ENCODE measurements at places on chromosomes 5 and 9.

DNA sequence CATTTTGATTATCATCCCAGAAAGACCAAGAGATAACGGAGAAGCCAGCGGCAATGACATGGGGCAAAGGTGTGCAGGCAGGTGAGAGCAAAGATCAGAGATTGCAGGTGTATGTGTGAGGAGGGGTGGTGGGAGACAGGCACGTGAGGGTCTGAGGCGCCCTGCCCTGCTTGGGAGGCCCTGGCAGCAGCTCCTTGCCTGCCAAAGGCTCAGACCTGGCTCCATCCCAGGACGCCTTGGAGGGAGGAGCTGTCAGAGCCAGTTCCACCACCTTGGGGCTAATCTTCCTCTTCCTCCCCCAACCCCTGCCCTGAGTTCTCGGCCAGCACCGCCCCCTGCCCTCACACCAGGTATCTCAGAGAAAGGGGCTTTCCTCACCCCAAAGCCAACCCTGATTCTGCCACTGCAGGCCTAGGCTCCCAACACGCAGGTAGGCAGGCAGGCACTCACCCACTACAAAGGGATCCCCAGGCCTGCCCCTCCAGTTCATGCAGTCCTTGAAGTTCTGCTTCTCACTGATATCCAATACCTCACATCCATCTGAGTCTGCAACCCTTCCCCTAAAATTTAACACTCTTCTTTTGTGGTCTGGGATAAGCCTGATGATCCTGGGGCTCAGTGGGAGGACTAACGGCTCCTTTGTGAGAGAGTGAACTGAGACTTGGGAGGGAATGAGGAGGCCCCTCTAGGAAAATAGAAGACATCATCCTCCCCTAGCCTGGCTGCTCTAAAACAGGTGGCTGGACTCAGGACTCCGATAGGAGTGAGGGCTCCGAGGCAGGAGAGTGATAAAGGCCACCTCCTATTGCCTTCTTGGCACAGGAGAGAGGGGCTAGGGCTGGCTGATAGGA, 1.8 kb downstream of the AQP3 start:
- no peak for DNase-seq

DNA sequence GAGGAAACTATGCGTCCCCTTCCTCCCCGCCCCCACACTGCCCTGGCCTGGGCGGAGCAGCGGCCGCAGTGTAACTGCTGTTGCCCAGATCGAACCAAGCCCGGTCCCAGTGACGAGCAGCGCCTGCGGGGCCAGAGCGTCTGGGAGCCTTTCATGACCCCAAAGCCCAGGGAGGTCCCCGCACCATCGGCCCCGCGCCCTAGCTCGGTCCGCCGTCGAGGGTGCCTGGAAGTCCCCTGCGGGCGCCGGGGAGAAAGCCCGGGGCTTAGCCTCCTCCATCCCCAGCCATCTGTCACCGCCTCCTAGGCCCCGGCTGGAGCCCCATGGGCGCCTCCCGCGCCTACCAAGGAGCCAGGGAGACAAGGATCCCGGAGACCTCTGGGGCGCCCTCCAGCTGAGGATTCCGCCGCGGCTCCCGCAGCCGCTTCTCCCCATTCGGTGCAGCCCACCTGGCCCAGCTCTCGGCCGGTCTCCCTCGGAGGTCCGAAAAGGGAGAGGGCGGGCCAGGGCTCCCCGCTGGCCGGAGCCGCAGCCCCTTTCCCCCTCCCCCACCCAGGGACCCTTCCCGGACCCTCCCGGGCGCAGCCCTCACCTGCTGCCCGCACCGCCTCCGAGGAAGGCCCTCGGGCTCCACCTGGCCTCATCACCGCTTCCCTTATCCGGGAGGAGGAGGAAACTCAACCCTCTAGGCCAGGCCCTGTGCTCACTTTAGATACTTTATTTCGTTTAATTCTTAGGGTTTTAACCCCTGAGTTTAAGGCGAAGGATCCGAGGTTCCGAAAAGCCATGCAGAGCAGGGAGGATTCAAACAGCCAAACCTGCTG, 45.6 kb downstream of the APTX start:
- no peak for DNase-seq

GRCh38 chr9:78311886-78312524, 15.1 kb downstream of the PSAT1 start:
- DNase-seq, result no peak

- DNase-seq, result no peak
These were observed 3.4 kb downstream of the DPH7 start for GRCh38 chr9:137575364-137575715.

DNA sequence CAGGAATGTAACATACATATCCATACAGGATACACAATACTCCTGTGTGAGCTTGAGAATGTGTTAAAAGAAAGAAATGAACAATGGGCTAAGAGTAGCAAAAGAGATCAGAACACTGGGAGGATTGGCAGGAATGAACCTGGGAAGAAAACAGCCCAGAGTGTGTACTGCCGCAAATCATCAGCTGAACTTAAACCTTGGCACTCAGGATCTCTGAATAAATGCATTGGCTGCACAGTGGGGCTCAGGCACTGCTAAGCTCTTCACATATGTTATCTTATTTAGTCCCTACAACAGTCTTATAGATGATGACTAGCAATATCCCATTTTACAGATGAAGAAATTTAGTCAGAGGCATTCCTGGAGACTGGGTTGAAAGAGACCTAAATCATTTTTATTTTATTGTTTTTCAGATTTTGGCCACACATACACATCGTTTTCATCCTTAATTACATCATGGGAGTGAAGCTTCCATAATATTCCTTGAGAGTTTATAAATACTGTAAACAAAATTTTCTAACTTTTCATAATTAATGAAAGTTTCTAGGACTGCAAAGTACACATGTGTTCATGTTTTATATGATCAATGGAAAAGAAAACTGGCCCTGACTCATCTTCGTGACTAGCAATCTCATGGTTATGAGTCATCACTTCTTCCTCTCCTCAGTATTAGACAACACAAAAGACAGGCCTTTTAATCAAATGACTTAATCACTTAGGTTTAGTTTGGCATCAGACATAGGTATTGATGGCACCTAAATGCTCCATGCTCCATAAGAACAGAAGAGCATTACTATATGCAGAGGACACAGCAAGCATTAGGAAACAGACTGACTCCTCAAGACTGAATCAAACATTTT, 59.2 kb downstream of the CDH18 start:
- no peak for DNase-seq

DNA sequence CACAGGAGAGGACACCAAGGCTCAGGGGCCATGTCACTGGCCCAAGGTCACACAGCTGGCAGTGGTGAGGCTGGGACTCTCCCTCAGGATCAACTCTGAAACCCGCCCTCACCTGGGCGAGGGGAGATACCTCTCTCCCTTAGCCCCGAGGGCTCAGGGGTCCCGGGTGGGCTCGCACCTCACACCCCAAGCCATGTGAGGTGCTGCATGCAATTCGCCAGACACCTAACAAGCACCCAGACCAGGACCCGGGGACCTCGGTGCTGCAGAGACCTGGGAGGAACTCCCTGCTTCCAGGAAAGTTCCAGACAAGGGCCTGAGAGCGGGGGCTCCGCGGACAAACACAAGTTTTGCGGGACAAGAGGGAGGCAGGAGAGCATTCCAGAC, 19.3 kb downstream of the BRD3 start:
- DNase-seq, result no peak

- DNase-seq, result no peak
These were observed 68.1 kb downstream of the COL5A1 start for GRCh38 chr9:134709512-134710270.

DNA sequence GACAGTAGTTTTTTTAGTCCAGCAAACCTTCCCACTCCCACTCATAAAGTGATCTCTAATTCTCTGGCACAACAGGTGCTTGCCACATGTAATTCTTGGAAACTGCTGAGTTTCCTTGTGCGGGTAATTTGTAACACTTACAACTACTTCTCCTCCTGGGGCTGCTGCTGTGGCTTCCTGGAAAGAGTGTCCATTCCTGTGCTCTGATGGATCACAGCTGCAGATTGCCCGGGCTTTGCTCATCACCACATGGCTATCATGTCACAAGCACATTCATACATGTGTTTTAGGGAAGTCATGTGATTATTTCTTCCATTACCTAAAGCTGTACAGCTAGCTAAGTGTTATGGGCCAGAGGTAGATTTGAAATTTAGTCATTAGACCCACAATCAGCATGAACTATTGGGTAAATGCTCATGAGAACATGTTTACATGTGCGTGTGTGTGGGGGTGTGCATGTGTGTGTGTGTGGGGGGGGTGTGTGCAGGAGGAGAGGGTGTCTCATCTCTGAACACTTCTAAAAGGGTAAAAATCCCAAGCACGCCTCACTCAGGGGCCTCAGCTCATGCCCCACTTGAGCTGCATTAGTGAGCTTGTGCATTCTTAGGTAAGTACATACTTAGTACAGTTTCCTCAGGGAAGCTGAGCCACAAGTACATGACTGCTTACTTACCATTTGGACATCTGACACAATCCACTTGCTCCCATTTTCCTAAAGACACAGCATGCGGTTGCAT, 118.1 kb upstream of the CCDC112 start:
- DNase-seq, result no peak

DNA sequence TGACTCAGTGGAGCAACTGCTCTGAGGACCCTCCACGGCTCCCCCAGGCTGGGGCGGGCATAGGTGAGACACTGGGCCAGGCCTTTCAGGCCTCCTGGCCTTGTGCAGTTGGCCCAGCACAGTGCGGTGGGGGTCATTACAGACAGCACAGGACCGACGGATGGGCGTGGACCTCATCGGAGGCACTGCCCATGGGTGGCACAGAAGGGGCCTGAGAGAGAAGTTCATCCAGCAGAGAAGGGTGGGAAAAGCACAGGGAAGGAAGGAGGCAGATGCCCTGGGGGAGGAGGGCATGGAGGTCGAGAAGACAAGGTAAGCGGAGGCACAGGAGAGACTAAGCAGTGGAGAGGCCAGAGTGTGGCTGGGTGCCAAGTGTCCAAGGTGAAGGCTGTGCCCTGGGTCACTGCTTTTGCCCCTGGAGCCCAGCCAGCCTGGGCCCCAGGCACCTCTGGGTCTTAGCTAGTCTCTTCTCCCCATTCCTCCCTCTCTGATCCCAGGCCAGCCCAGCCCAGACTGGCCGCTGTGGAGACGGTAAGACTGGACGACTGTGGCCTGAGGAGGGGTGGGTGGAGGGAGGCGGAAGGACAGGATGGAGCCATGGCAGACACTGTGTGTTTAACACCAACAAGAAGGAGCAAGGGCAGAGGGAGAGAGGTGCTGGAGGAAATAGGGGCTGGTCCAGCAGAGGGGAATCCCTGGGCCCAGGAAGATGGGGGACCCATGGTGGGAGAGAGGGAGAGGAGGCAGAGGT, 5.7 kb downstream of the IL3 start:
- no peak for DNase-seq
